ENCODE measurements at places on chromosomes 6 and 20. TPM values are rescaled to one million over a fixed set of nuclear protein-coding genes. Genes with fewer than 3 reads are reported as not detected.

The ASIP gene
- not detected for total RNA-seq

The BCAS1 gene
- total RNA-seq, result 0.81 TPM

The NHLRC1 gene
- total RNA-seq, result 0.60 TPM

The CDC5L gene
- 30.4 TPM for total RNA-seq

The KCNB1 gene
- total RNA-seq, result 0.98 TPM

The RBM24 gene
- 1.5 TPM for total RNA-seq

The MOCS3 gene
- 5.6 TPM for total RNA-seq

The NOX3 gene
- total RNA-seq, result not detected

The PRL gene
- total RNA-seq, result not detected

The HMGCLL1 gene
- 0.96 TPM for total RNA-seq

The C20orf141 gene
- total RNA-seq, result not detected

The KHDC1L gene
- not detected for total RNA-seq

The BPIFA3 gene
- not detected for total RNA-seq

The LHFPL5 gene
- not detected for total RNA-seq

The HIVEP2 gene
- total RNA-seq, result 9.7 TPM

The ADGRF1 gene
- total RNA-seq, result 0.12 TPM

The ZSCAN23 gene
- 22.6 TPM for total RNA-seq

The TFAP2B gene
- total RNA-seq, result 1.8 TPM

The TFAP2D gene
- not detected for total RNA-seq

The CLPSL2 gene
- total RNA-seq, result not detected

The SYCP2 gene
- 1.4 TPM for total RNA-seq

The TCF19 gene
- 9.6 TPM for total RNA-seq

The SLC26A8 gene
- not detected for total RNA-seq

The KIF6 gene
- total RNA-seq, result 2.9 TPM

The GRM1 gene
- total RNA-seq, result 0.41 TPM

The TSPO2 gene
- not detected for total RNA-seq

The SPTLC3 gene
- total RNA-seq, result 42.7 TPM

The LRRN4 gene
- total RNA-seq, result 7.7 TPM

The PPP1R16B gene
- total RNA-seq, result not detected

The MUC21 gene
- total RNA-seq, result not detected

The FOXA2 gene
- 124 TPM for total RNA-seq

The BTN1A1 gene
- total RNA-seq, result 1.6 TPM

The LAMA4 gene
- 2.1 TPM for total RNA-seq

The BCAS4 gene
- total RNA-seq, result 8.5 TPM

The POM121L2 gene
- total RNA-seq, result not detected

The CLPSL1 gene
- not detected for total RNA-seq

The CFB gene
- total RNA-seq, result 3.9 TPM

The CDH4 gene
- total RNA-seq, result 0.43 TPM

The KCNQ2 gene
- total RNA-seq, result 14.6 TPM

The VWA7 gene
- total RNA-seq, result 9.5 TPM

The DNMT3B gene
- total RNA-seq, result 15.4 TPM
